HFFc6 (cell line): ENCODE measurements at places on chromosomes 7 and 10.
A peak's percentile ranks its signal among the peaks of the same experiment; 100 is the strongest.

DNA sequence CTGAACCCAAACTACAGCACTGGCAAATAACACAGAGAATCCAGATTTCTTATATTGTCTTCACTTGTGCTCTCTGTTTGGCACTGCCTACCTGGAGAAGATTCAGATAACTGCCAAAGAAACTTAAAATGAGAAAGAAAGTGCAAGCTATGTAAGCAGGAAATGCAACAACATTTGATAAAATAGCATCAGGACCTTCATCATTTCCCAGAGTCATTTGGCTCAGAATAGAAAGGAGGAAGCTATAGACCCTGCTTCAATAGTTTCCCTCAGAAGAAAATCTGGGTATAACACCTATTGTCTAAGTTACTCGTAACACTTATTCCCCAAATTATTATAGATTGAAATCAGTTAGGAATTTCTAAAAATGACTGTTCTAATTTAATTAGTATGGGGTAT, 56.2 kb downstream of the CC2D2B start:
- DNase-seq = no peak
- H3K4me3 ChIP-seq = no peak overlapping the region
- H3K36me3 ChIP-seq = no peaks in the 10 kb centered on the region
- no peaks in the 10 kb centered on the region for H3K4me1 ChIP-seq
- no peaks in the 10 kb centered on the region for H3K27me3 ChIP-seq

- H3K36me3 ChIP-seq = no peaks in the 10 kb centered on the region
- peaks cover 36% of the 10 kb centered on the region for H3K4me1 ChIP-seq
- 0 out of 2 replicates have a peak overlapping the region, but pooled peaks have one; percentile 6 for H3K27ac ChIP-seq
- peaks cover 2% of the 10 kb centered on the region for H3K27me3 ChIP-seq
- peak; percentile 33 for DNase-seq
Observed at GRCh38 chr10:61463035-61463909, 10.1 kb upstream of the TMEM26 start.

GRCh38 chr10:45471531-45472310, 97.7 kb downstream of the ALOX5 start:
- no peak overlapping the region for H3K4me3 ChIP-seq
- H3K4me1 ChIP-seq = peaks cover 13% of the 10 kb centered on the region
- DNase-seq = no peak
- peaks cover 8% of the 10 kb centered on the region; the same call in 1 of the 2 replicates for H3K36me3 ChIP-seq
- no peaks in the 10 kb centered on the region; the same call in none of the 2 replicates for H3K27me3 ChIP-seq

DNA sequence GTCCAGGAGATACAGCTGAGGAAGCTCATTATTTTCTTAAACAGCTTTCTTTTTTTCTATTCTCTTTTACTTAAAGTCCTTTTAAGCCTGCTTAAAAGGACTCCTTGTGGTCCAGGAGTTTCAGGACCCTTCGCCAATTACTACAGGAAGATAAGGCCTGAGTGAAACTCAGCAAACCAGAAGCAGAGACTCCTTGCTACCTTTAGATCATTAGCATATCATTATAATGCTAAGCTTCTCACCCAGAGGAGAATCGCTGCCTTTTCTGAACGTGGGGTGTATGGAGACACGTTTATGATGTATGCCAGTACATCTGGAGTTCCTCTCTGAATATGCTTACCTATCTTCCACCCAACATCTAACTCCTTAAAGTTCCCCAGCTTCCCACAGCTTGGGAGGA, 47.5 kb downstream of the ANKMY2 start:
- DNase-seq = no peak
- no peak overlapping the region for H3K4me3 ChIP-seq
- no peaks in the 10 kb centered on the region; the same call in 1 of the 2 replicates for H3K27me3 ChIP-seq
- no peak overlapping the region for H3K27ac ChIP-seq
- H3K4me1 ChIP-seq = peaks cover 15% of the 10 kb centered on the region

GRCh38 chr10:52424341-52424740, 110.3 kb downstream of the DKK1 start:
- no peak overlapping the region for H3K4me3 ChIP-seq
- peaks cover 35% of the 10 kb centered on the region for H3K4me1 ChIP-seq
- H3K27ac ChIP-seq = 0 out of 2 replicates have a peak overlapping the region, but pooled peaks have one; percentile 1
- no peak for DNase-seq
- no peaks in the 10 kb centered on the region for H3K27me3 ChIP-seq

DNA sequence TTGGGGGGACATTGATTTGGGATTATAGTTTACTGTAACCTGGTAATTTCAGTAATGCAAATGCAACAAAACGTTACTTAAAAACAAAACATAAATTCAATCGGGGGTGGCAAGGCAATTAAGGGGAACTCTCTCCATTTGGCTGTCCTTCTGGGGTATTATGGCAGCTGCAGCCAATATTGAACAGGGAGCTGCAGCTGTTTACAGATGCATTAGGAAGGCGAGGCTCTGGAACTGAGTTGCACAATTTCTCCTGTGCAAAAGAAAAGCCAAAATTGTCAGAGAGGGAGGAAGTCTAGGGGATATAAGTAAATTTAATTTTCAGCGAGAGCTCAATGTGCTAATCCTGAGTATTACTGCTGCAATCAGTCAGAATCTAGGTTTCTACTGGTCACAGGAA, 36.1 kb downstream of the NEUROD6 start:
- no peak overlapping the region for H3K27ac ChIP-seq
- H3K27me3 ChIP-seq = no peaks in the 10 kb centered on the region; the same call in none of the 2 replicates
- DNase-seq = no peak
- H3K4me3 ChIP-seq = no peak overlapping the region
- no peaks in the 10 kb centered on the region for H3K4me1 ChIP-seq

GRCh38 chr10:124214610-124215375, 121.4 kb upstream of the CHST15 start:
- H3K27ac ChIP-seq = no peak overlapping the region
- peaks cover 14% of the 10 kb centered on the region; the same call in 1 of the 2 replicates for H3K4me1 ChIP-seq
- H3K4me3 ChIP-seq = no peak overlapping the region
- DNase-seq = no peak
- H3K27me3 ChIP-seq = peaks cover 7% of the 10 kb centered on the region

DNA sequence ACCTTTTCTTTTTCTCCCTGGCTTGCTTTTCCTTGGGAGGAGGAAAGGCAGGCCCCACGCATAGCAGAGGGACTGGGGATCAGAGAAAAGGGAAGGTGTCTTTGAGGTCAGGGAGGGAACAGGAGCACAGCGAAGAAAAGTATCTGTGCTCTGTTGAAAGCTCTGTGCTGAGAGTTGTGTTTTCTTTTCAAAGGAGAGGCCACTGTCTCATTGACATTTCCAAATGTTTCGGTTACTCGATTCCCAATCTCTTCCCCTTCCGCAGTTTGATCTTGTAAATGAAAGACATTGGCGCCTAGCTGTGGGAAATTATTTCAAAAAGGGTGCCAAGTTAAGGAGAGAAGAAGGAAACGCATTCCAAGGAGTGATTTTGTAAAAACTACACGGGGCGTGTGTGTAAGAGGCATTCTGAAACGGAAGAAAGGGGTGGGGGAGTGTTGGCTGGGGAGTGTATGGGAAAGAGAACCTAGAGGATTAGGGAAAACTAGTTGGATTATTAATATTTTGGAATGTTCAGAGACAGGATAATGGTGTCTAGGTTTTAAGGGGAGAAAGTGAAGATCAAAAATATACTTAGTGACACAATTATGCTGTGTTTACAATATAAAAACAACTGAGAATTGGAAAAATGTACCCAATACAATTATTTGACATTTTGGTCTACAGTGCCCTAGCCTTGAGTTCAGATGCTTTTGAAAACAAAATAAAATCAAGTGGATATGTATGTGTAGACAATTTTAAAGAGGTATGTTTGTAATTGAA, 708 bp downstream of the KLHDC10 start:
- H3K4me3 ChIP-seq = peak overlapping the region; percentile 93
- H3K27me3 ChIP-seq = no peaks in the 10 kb centered on the region
- DNase-seq = no peak
- H3K36me3 ChIP-seq = no peaks in the 10 kb centered on the region; the same call in 1 of the 2 replicates
- H3K27ac ChIP-seq = peak overlapping the region; percentile 82
- peaks cover 55% of the 10 kb centered on the region for H3K4me1 ChIP-seq
